Type B pancreatic cell (in vitro differentiated cells): ENCODE measurements at places on chromosomes 11 and 22.
A peak's percentile ranks its signal among the peaks of the same experiment; 100 is the strongest.

DNA sequence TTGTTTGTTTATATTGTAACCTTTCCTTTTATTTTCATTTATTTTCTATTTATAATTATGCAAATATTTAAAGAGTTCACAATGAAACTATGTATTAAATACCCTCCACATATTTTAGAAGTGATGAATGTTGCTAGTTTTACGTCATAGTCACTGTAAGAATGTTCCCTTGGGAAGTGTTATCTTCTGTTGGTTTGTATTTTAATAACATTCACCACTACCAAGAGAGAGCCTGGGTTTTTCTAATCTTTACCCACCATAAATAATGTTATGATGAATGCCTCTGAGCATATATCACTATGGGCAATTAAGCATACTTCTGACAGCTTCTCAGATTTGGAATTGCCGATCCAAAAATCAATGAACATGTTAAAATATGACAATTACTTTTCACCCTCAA, 80.7 kb downstream of the GGT1 start:
- H3K27me3 ChIP-seq = peaks cover 52% of the 10 kb centered on the region
- no peak for DNase-seq
- no peaks in the 10 kb centered on the region for H3K36me3 ChIP-seq
- no peaks in the 10 kb centered on the region for H3K4me1 ChIP-seq
- no peak overlapping the region for H3K27ac ChIP-seq

- H3K27ac ChIP-seq = no peak overlapping the region
- DNase-seq = no peak
Observed at GRCh38 chr11:129314371-129314770, 61.3 kb upstream of the BARX2 start.

DNA sequence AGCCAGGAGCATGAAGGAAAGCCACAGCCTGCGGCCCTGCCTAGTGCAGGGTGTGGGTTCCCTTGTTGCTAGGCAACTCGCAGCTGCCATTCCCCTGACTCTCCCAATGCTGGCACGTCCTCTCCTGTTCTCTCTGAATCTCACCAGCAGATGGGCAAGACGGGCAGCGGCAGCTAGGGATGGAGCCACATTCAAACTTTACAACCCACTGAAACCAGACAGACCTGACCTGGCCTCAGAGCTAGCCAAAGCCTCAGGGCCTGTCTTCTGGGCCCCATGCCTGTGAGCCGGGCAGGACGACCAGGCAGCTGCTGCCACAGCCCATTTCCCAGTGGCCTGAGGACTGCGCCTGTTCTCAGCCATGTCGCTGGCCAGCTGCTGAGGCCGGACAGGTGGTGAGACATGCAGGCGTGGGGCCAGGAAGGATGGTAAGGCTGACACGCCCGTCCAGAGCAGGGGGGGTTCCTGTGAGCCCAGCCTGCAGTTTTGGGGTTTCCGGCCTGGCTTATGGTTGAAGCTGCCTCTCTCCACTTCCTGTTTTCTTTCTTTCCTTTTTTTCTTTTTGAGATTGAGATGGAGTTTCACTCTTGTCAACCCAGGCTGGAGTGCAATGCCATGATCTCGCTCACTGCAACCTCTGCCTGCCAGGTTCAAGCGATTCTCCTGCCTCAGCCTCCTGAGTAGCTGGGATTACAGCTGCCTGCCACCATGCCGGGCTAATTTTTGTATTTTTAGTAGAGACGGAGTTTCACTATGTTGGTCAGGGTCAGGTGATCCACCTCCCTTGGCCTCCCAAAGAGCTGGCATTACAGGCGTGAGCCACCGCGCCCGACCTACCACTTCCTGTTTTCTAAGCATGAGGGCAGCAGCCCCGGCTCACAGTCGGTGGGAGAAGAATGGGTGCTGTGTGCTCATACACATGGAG, 4.1 kb downstream of the SUN2 start:
- no peak overlapping the region for H3K27ac ChIP-seq
- no peaks in the 10 kb centered on the region for H3K27me3 ChIP-seq
- DNase-seq = no peak
- H3K4me1 ChIP-seq = peaks cover 15% of the 10 kb centered on the region

GRCh38 chr11:14380947-14381561, 22.1 kb upstream of the RRAS2 start:
- peak; percentile 74 for DNase-seq
- H3K27me3 ChIP-seq = peaks cover 73% of the 10 kb centered on the region
- H3K4me3 ChIP-seq = peak overlapping the region; percentile 83
- H3K36me3 ChIP-seq = no peaks in the 10 kb centered on the region
- H3K4me1 ChIP-seq = no peaks in the 10 kb centered on the region

DNA sequence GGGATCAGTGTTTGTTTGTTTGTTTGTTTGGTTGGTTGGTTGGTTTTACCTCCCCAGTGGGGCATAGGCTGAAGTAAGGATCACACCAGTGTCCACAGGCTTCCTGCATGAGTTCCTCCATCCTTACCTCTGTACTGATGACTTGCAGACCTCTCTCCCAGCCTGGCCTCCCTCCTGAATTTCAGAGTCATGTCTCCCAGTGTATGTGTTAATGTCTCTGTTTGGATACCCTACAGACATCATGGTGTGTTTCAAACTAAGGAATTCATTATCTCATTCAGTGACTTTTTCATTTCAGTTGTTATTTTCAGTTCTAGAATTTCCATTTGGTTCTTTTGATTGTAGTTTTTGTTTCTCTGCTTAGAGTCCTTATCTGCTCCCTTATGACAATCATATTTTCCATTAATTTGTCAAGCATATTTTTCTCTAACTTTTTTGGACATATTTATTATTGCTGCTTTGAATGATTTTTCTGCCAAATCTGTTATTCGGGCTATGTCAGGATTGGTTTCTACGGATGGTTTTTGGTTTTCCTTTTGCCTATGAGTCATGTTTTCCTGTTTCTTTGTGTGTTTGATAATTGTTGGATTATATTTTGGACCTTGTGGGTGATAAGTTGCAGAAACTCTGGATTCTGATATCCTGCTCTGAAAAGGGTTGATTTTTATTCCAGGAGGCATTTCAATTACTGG, 23.6 kb downstream of the MYEOV start:
- DNase-seq = no peak
- H3K27ac ChIP-seq = no peak overlapping the region
- no peaks in the 10 kb centered on the region for H3K4me1 ChIP-seq
- peaks cover 3% of the 10 kb centered on the region for H3K36me3 ChIP-seq

- no peaks in the 10 kb centered on the region for H3K27me3 ChIP-seq
- H3K4me1 ChIP-seq = no peaks in the 10 kb centered on the region
- DNase-seq = no peak
- no peaks in the 10 kb centered on the region for H3K36me3 ChIP-seq
Observed at GRCh38 chr22:47990481-47990880, 1228.0 kb downstream of the TBC1D22A start.

- H3K27me3 ChIP-seq = peaks cover 3% of the 10 kb centered on the region
- H3K4me1 ChIP-seq = peaks cover 6% of the 10 kb centered on the region
- H3K4me3 ChIP-seq = no peak overlapping the region
- no peak for DNase-seq
- H3K36me3 ChIP-seq = no peaks in the 10 kb centered on the region
Observed at GRCh38 chr11:121340032-121340580, 47.5 kb downstream of the SC5D start.

DNA sequence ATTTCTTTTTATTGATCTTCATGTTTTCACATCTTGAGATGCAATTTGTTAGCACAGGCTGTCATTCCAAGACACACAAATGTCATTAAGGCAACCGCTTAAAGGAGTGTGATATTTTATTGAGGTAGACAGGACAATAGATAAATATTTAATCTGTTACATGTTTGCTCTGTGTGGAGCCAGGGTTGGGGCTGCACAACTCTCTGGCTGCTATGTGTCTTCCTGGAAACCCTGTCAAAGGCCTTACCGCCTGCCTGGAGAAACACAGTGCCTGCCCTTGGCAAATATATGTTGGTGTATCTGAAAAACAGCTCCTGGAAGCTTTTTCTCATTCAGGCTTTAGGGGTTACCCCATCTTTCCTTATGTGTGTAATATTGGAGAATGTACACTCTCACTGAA, 139.7 kb upstream of the TEAD1 start:
- H3K27ac ChIP-seq = no peak overlapping the region
- H3K4me3 ChIP-seq = no peak overlapping the region
- no peaks in the 10 kb centered on the region for H3K27me3 ChIP-seq
- H3K36me3 ChIP-seq = peaks cover 4% of the 10 kb centered on the region

GRCh38 chr22:16789860-16790493, 35.2 kb downstream of the XKR3 start:
- H3K27me3 ChIP-seq = no peaks in the 10 kb centered on the region
- DNase-seq = no peak
